ENCODE measurements at places on chromosomes 5 and 9.

DNA sequence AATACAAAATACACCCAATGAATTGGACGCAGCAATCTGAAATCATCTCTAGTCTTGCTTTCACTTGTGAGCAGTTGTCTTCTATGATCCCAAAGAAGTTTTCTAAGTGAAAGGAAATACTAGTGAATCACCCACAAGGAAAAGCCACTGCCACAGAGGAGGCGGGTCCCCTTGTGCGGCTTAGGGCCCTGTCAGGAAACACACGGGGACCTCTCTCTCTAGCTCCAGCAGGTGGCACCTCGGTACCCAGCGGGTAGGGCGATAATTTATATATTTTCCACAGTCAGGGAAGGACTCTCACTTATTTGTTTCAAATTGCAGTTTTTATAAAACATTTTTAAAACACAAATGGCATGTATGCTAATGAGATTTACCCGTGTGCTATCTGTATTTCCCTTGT lies 417.1 kb downstream of the KDM4C start:
- DNase-seq: no peak

DNA sequence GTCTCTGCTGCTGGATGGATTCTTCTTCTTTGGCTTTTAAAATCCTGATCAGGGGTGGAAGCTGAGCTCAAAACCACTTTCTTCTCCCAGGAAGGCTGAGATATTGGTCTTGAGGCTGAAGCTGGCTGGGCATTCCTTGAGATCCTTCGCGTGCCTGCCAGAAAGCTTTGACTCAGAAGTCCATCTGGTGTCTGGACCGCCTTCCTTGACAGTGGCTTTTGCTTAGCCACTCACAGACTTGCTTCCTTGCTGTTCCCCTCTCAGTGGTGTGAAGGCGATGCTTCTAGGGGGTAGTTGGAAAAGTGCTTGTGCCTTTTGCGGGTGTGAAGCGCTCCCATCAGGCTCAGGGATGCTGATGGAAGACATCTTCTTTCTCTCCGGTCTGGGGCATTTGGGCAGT lies 45.9 kb downstream of the RGS3 start:
- DNase-seq: no peak

- no peak for DNase-seq
Measured at GRCh38 chr5:91074615-91075014, 308.5 kb downstream of the ARRDC3 start.

DNA sequence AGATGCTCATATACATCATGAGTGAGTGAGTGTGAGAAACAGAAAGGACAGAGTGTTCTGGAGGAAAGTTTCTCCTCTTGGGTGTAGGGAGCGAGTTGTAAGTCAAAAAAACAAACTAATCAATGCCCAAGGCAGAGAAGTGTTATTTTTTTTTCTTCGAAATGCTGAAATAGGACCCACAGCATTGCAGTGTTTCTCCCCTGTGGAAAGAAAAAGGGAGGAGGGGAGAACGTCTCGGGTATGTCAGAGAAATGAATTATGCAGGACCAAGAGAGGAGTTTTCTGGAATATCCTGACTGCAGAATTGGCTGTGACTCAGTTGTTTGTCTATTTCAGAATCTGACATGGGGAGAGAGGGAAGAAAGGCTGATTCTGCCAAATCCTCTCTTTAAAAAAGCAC lies 337.9 kb upstream of the RFX3 start:
- DNase-seq: no peak

DNA sequence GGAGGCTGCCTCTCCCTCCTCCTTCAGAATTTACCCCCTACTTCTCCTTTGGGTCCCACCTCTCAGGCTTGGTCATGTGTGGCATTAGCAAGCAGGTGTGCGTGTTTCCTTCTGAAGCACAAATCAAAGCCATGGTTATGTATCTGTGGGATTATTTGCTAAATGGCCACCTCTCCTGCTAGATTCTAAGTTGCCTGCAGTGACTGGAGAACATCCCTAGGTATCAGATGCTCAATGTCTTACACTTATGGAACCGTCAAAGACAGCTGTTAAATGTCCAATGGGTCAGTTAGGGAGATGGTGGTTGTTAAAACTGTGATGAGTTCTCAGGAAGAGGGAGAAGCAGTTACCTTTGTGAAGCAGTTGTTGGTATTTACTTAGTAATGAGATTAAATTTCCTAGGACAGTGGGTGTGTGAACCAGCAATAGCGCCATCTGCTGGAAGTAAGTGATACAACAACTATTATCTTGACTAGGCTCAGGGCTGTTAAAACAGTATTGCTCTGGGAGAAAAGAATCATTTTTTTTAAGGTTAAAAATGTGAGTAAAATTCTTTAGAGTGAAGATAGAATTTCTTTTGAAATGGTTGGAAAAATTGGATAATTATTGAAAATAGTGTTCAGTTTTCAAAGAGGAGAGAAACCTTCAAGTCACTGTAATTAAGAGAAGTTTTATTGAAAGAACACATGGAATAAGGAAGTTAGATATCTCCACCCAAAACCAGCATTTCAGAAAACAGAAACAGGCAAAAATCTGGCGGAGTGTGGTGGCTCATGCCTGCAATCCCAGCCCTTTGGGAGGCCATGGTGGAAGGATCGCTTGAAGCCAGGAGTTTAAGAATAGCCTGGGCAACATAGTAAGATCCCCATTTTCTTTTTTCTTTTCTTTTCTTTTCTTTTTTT lies 71.3 kb downstream of the TMC1 start:
- no peak for DNase-seq

GRCh38 chr5:68484307-68485068 lies 268.9 kb downstream of the PIK3R1 start:
- no peak for DNase-seq

GRCh38 chr5:171442287-171443042 lies 23.0 kb downstream of the FGF18 start:
- no peak for DNase-seq

DNA sequence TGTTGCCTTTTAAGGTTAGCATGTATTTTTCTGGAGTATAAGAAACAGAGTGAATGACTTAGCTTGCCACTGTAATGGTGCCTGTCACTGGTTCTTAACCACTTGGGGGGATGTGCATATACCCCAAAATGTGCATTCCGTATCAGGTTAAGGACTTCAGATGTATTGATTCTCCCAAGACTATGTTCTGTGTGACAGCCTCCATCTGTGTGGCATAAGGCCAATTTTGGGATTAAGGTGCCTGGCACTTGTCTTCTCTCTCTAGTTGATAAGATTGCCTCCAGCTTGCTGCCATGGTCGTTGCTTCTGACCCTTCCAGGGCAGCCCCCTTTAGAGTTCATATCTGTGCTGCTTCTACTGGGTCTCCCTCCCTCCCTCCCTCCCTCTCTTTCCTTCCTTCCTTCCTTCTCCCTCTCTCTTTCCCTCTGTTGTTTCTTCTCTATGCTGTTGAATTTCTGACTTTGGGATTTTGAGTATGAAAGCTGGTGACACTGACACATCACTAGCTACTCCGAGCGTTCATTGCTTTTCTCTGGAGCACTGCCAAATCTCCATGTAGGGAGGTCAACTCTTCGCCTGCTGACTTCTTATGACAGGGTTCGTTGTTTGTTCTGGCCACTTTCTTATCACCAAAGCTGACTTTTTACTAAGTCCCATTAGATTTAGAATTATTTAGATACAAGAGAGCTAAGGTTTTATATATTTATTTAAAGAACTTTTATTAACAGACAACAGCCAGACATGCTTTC lies 31.0 kb downstream of the TNFAIP8 start:
- no peak for DNase-seq

GRCh38 chr5:54932789-54933188 lies 52.6 kb downstream of the ESM1 start:
- DNase-seq: no peak
